Activated T-cell treated with anti-CD3 and anti-CD28 coated beads, Interleukin-2, amount 50 U/mL, for 72 hours (primary cell): ENCODE measurements at places on chromosomes 4 and X.

- DNase-seq: peak; percentile 12
Measured at GRCh38 chr4:37827030-37827685, 672 bp downstream of the PGM2 start.

GRCh38 chrX:118745570-118745969, 18.2 kb downstream of the IL13RA1 start:
- no peak for DNase-seq

DNA sequence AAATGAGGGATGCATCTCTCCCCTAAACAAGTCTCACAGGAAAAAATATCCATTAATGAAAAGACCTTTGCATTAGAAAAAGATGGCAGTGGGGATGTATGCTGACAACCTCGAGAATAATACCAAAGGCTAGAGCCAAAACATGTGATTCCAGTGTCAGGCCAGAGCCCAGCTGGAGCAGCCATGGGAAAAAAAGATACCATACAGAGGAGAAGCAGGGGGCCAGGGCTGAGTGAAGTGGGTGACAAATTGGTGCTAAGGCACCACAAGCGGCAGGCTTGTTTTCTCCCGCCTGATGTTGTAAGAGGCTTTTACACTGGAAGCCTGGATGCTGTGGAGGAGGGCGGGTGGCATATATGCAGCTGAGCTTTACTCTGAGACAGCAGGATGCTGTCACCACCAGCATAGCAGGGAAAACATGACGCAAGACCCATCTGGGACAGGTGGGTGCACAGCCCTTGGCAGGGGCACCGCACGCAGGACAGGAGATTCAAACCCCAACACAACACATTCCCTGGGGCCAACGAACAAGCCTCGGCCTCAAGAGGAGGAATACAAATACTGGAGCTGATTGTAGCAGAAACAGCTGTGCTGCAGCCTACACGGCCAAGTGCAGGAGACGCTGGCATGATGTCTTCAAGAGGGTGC, 91.9 kb downstream of the TSPAN5 start:
- DNase-seq: no peak

- no peak for DNase-seq
Measured at GRCh38 chr4:37517326-37517725, 168.8 kb downstream of the RELL1 start.

GRCh38 chr4:145501051-145501660, 19.5 kb downstream of the SMAD1 start:
- DNase-seq: no peak

DNA sequence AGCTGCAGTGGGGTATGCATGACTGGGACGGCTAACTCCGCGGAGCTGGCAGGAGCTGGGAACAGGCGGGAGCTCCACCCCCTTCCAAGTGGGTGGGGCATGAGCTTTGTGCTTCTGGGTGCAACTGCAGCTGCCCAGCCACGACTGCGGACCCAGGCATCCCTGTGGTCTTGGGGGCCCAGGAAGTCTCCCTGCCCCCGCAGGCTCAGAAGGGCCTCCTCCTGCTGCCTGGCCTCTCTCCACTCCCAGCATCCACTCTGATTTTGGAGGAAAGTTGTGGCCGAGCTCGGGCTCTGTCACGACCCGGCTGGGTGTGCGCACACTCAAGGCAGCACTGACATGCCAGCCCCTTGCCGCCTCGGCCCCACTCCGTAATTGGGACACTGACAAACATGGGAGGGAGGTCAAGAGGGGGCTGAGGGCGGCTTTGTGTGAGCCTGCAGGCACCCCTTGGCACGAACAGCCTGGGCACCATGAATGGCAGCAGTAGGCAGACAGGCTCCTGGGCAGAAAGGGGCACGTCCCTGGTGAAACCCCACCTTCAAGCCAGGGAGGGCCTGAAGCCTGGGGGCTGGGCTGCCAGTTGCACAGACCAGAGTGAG, 822.6 kb downstream of the GLUD2 start:
- no peak for DNase-seq

DNA sequence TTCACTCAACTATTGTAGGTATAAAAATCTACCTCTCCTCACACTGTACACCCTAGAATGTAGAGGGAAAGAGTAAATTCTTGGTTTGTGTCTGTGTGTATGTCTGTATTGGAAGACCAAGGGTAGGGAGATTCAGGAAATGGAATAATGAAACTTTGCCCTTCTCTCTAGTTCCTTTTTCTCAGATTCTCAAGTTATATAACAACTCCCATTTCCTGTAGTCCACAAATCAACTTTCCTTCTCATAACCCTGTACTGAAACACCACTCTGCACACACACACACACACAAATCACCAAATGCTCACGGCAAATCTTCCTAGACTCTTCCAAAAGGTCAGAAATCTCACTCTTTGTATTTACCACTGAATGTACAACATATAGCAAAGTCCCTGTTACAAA, 824.5 kb upstream of the DIAPH2 start:
- no peak for DNase-seq

GRCh38 chr4:184924516-184924915, 93.8 kb upstream of the HELT start:
- no peak for DNase-seq

DNA sequence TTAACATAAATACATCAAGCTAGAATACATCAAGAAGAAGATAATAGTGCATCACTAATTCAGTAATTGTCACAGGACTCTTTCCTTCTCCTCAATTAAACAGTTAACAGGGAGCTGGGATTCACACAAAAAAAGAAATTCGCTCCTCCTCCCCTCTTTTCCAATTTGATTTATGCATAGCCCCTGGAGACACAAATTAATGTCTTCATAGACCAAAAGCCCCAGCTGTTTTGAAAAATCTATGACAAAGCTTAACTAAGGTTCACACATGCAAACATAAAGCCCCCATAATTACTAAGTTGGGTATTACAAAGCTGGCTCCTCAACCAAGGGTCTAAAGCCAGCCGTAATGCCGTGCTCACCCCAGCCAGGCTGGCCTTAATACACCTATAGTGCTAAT, 61.2 kb downstream of the ENOX2 start:
- no peak for DNase-seq

- DNase-seq: no peak
Measured at GRCh38 chrX:25442499-25442898, 426.7 kb upstream of the ARX start.

DNA sequence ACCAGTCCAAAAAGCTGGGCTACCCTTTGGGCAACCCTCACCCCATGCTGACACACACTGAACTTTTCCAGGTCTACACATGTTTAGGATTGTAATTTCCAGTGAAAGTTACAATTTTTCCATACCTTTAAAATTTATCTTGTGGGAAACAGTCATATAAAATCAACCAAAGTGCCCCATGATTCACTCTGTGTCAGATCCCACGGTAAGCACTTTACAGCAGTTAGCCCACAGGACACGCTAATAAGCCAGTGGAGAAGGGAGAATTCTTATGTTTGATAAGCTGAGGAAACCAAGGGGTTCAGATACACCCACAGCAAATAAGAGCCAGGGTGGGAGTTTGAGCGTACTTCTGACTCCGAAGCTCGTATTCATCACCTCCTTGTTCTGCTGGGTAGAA, 72.4 kb upstream of the TBL1X start:
- DNase-seq: no peak

DNA sequence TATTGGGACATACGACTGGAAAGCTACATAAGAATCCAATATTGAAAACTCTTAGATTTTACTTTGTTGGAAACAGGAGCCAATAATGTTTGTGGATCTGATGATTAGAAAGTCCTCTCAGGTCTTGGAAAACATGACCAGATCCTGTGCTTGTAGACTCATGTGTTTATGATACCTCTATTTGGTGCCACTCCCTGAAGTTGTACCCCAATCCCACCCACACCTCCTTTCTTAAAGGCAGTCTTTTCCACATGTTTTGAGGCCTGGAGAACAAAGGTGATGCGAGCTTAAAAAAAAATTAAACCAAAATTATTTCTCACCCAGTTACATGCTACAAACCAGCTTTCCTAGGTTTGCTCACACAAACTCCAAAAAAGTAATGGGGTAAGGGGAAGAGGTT, 262.7 kb downstream of the PTTG2 start:
- no peak for DNase-seq

GRCh38 chr4:73701116-73701515, 39.3 kb upstream of the CXCL8 start:
- DNase-seq: no peak

DNA sequence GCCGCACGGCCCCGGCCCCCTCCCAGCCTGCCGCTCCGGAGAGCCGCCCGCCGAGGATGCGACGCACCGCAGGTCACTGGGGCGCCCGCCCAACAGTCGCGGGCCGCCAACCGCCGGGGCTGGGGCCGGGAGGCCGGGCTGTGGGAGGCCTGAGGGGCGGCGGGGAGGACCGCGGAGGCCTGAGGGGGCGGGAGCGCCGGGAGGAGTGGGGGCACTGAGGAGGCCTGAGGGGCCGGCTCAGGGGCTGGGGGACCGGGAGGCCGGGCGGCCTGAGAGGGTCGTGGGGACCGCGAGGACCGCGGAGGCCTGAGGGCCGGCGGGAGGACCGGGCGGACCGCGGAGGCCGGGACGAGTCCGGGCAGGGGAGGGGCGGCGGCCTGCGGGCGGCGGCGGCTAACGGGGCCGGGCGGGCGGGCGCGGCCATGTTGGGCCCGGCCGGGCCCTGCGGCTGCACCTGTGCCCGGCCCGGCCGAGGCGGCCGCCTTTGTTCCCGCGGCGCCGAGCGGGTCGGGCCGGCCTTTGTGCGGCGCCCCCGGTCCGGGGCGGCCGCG, 353 bp downstream of the NSD2 start:
- peak; percentile 41 for DNase-seq

GRCh38 chr4:78543424-78544125, 8.0 kb upstream of the ANXA3 start:
- DNase-seq: no peak

DNA sequence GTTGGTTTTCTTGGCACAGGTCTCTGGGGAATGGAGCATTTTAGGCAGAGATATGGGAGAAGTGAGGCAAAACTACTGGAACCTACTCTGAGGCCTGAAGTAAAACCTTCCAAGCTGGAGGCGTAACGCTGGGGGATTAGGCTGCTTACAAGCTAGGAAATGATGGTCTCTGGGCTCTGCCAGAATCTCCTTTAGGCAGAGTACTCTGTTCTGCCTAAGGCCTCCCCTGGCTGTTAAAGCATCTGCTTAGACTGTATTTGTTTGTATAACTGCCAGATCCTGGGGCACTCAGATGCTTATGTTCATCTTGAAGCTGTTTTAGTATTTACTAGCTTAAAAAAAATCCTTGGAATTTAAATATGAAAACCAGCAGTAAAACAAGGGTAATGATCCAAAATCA, 822.2 kb downstream of the RPA4 start:
- no peak for DNase-seq

DNA sequence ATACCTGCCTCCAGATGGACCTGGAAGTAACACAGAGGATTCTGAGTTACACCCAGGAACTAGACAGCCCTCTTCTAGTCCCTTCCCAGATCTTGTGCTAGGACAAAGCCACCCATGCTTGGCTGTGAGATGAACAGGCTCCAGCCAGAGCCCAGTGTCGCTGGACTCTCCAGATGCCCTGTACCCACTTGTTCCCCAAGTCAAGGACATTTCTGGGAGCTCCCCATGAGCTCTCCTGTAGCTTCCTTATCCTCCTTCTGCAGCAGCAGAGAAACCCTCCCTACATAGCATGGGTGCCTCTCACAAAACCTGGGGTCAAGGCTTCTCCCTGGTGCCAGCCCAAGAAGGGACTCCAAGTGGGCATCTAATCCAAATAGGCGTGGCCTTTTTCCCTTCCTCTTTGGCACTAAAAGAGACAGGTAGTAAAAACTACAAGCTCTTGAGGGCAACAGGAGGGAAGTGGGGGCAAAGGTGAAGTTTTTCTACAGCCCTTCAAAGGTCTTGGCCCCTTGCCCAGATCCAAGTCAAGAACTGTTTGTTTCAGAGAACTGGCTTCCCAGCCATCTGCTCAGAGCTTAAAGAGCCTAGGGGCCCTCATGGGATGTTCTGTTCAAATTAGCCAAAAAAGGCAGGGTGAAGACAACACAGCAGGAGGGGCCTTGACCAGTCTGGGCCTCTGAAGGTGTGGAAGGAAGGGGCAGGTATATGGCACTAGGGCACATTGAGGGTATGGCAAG, 8.5 kb upstream of the ERCC6L start:
- no peak for DNase-seq

- DNase-seq: no peak
Measured at GRCh38 chrX:8967461-8967860, 66.5 kb downstream of the FAM9B start.

DNA sequence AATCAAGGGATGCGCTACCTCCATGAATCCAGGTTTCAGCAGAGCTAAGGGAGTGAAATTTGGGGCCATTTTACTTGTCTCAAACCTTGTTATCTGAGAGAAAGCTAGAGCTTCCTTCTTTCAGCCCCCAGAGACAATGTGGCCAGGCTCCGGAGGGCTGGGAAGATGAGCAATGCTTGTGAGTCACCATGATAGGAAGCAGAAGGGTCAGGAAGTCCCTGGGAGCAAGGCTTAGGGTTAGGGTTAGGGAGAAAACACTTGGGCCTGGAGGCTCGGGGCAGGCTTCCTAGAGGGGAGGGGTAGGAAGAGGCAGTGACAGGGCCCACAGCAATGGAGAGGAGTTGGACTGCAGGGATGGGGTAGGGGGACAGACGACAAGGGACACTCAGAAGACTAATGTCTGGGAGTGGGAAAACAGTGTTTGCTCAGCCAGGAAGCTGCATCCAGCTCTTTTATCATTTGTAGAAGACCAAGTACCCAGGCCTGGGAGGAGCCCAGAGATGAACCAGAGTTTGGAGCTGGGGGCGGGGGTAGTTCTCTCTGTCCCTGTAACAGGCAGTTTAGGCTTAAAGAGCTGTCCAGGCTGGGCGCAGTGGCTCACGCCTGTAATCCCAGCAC, 16.4 kb upstream of the PORCN start:
- DNase-seq: no peak

DNA sequence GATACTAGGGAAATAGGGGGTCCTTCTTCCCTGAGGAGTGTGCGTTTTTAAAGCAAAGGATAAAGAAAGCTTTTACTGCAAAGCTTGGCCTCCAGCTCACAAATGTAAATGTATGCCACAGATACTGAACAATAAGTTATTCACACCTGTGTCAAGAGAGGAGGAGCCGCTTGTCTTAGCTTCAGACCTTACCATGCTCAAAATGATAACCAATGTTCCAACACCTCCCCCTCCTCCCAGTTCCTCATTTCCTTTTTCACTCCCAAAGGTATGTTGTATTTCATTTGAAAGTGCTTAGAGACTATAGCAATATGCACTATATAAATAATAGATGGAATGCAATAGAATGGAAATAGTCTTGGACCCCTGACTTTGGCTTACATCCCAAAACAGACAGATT, 47.0 kb upstream of the RAPGEF2 start:
- no peak for DNase-seq

- DNase-seq: no peak
Measured at GRCh38 chrX:48480142-48480541, 4.1 kb downstream of the FTSJ1 start.

GRCh38 chr4:85514117-85514516, 39.2 kb downstream of the ARHGAP24 start:
- DNase-seq: no peak

GRCh38 chrX:106038625-106039024, at the start of gene SERPINA7:
Gene SERPINA7 (minus strand): TSS chrX:106038727. CDS start chrX:106037058, 1,669 bp downstream.
- no peak for DNase-seq
